BE2C (cell line): ENCODE measurements at places on chromosomes 6 and 20.

DNA sequence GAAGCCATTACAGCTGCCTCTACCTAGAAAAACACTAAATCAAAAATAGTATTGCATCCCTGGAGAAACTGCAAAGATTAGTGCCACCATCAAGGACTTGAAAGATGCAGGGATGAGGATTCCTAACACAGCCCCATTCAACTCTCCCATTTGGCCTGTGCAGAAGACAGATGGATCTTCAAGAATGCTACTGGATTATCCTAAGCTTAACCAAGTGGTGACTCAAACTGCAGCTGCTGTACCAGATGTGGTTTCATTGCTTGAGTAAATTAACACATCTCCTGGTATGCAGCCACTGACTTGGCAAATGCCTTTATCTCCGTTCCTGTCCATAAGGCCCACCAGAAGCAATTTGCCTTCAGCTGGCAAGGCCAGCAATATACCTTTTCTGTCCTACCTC is 117.4 kb downstream of the TBC1D32 start:
- no peak for DNase-seq

GRCh38 chr20:5180933-5181332 is 54.1 kb downstream of the CDS2 start:
- DNase-seq: no peak

DNA sequence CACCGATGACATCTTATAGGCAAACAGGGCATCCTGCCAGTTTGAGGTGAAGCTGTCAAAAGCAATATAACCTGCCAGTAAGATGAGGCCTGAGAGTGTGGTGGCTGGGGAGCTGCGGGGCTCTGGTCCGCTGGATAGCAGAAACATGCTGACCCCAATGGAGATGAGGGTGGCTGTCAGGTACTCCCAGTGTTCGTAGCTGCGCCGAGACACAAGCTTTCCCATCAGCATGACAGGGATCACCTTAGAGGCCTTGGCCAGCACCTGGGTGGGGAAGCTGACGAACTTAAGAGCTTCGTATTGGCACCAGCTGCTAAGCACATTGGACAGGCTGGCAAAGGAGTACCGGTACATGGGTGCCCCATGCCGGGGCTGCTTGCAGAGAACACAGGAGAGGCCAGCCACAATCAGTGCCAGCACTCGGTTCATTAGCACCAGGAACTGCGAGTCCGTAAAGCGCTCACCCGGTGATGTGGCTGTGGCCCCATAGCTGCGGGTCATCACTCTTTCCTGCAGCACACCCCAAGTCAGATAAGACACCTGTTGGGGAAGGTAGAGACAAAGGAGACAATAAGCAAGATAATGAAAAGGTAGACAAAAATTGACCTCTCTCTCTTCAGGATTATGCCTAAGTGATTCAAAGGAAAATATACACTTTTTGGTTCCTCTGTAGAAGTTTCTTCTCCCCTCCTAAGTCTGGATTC is 2.1 kb downstream of the SLC35B2 start:
- peak; percentile 40 for DNase-seq

DNA sequence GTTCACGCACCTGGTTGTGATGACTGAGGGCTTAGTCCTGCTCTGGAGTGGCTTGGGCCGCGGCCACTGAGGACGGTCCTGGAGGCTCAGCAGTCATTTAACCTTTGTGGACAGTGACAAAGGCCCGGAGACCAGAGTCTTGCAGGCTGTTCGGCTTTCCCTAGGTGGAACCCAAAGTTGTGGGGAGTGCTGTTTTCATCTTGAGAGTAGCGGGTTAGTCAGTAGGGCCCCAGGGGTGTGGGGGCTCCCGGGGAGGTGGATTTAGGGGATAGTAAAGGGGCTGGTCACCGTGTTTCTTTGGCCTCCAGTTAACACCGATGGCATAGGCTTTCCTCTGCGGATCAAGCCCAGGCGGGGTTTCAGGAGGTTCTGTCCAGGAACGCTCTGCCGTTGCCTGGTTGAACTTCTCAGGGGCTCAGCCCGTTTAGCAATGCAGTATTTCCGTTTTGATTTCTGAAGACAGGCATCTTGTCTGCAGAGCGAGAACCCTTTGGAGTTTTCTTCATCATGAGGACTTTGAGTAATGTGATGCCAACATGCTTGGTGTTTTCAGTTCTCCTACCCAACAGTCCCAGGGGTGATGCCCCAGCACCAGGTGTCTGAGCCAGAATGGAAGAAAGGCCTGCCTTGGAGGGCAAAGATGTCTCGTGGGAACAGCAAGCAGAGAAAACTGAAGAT is 31.8 kb downstream of the ZNF831 start:
- no peak for DNase-seq

DNA sequence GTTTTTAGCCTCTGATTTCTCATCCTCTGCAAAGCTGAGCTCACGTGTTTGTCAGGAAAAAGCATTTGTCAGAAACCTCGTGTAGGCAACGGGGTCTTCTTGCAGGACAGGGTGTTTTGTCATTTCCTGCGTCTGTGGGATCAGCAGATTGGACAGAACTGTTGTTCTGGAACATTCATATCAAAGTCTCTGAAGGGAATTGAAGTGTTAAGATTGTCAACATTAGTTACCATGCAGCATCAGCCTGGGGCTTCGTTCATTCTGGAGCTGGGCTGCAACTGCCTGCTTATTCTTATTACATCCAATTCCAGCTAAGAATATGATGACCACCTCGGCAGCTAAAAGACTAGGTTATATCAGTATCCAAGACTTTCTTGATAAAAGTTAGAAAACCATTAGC is 71.0 kb upstream of the RALGAPA2 start:
- no peak for DNase-seq

- no peak for DNase-seq
Observed at GRCh38 chr6:87706187-87706966, 4.3 kb upstream of the AKIRIN2 start.

DNA sequence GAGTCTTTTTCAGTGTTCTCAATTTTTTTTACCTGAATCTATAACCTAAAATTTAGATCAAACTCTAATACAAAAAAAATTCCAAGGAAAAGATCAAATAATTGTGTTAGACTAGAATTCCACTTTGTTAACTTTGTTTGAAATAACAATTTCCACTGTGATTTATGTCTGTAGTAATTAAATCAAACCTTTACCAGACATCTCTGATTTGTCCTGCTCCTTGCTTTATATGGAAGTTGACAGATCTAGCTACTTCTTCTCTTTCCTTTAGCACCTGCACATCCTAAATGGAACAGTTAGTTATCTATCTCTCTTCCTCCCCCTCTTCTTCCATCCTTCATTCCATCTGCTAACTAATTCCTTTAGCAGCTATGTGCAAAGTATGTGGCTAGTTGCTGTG is 99.5 kb upstream of the TMEM30A start:
- no peak for DNase-seq

DNA sequence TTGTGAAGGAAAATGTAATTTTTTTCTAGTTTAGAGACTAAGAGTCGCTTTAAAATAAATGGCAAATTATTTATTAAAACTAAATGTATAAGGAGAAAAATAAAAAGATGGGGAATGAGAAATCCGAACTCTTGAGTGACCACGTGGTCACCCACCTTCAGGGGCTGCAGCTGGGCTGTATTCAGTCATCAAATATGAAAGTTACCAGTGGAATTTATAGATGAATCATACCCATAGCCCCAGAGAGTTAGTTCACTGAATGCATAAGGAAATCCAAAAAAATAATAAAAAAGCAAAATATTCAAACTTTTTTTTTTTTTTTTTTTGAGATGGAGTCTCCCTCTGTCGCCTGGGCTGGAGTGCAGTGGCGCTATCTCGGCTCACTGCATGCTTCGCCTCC is 947.7 kb upstream of the ADGRB3 start:
- no peak for DNase-seq

- DNase-seq: no peak
Observed at GRCh38 chr6:169997187-169997929, 245.9 kb downstream of the ERMARD start.

GRCh38 chr20:45779011-45779915 is 12.4 kb downstream of the WFDC3 start:
- DNase-seq: no peak

- DNase-seq: no peak
Observed at GRCh38 chr6:110560239-110561007, 84.0 kb upstream of the SLC22A16 start.

DNA sequence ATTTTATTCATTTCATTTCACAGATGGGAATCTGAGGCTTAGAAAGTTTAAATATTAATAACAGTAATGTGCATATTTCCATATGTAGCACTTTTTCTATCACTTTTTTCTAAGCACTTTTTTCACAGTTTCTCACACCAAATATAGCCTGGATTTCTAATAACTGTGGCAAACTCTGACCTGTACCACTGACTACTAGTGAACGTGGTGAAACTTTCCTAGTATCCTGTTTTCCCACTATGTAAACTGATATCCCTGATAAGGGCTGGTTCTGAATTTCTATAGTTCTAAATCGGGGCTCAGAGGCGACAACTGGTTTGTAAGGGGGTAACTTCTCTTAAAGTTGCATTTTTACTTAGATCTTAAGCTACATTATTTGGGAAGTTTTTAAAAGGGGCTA is 32.6 kb downstream of the MAP7 start:
- DNase-seq: no peak

GRCh38 chr6:19753826-19754225 is 83.3 kb upstream of the ID4 start:
- DNase-seq: no peak

DNA sequence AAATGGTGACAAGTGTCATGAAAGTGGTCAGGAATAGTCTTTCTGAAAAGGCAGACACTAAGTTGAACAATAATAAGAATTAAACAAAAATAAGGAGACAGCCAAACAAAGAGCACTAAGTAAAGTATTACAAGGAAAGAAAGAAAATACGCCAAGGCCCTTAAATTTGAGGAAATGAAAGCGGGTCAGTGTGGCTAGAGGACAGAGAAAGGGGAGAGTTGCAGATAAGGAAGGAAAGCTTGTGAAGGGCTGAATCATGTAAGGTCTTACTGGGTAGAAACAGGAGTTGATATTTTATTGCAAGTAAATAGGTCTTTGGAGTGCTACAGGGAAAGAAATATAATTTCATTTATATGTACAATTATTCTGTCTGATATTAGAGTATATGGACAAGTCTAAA is 732.1 kb downstream of the EPHA7 start:
- DNase-seq: no peak

- peak; percentile 74 for DNase-seq
Observed at GRCh38 chr20:32358883-32359632, 927 bp downstream of the ASXL1 start.

DNA sequence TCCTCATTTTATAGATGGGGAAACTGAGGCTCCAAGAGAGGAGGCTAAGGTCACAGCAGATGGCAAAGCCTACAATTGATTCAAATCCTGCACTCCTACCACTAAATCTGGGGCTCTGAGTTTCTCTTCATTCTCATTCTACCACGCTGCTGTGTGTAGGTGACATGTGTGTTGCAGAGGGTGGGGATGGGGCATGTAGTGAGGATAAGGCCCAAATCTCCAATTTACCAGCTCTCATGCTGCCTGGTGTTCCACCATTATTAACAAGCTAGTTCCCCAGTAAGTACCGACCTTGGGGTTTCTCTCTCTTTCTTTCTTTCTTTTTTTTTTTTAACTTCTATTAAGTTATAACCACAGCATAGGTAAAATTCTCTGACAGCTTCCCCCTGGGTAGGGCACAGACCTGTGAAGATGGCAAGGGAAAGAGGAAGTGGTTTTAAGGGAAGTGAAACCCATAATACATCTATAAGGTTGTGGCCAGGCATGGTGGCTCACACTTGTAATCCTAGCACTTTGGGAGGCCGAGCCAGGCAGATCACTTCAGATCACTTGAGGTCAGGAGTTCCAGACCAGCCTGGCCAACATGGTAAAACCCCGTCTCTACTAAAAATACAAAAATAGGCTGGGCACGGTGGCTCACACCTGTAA is 13.0 kb upstream of the MATN4 start:
- no peak for DNase-seq

GRCh38 chr6:22642254-22642653 is 72.9 kb downstream of the HDGFL1 start:
- DNase-seq: no peak

GRCh38 chr20:15818651-15819071 is 754.6 kb downstream of the KIF16B start:
- DNase-seq: no peak

GRCh38 chr20:43988451-43988850 is 73.8 kb downstream of the TOX2 start:
- no peak for DNase-seq

DNA sequence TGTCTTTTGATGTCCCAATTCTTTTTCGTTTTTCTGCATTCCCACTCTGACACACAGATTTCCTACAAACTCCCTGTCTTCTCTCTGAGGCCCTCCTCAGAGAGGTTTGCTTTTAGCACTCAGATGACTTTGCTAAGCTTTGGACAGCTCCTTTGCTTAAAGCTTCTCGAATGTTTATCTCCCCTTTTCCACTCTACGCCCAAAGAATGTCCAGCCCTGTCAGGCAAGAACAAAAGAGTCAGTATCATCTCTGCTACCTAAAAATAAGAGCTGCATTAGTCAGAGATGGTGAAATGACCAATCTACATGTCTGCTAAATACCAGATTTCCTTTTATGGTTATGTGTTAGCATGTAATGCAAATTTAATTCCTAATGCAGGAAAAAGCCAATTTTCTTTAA is 56.8 kb downstream of the PREP start:
- DNase-seq: no peak

DNA sequence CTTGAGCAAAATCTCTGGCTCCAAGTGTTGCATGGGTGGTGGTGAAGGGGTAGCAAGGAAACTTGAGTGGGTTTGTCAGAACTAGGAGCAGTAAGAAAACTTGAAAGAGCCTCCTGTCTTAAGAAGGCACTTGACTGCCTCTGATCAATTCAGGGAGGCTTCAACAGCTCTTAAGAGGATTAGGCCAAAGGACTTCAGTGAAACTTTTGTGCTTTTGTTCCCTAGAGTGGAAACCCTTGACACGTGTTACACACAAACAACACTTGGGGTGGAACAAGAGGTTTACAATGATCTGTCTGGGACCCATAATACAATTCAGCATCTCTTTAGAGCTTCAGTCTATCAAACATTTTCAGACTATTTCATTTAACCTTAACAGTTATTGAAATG is 80.1 kb upstream of the ARMC2 start:
- no peak for DNase-seq

GRCh38 chr20:8981482-8981881 is 87.4 kb upstream of the PLCB4 start:
- DNase-seq: no peak

DNA sequence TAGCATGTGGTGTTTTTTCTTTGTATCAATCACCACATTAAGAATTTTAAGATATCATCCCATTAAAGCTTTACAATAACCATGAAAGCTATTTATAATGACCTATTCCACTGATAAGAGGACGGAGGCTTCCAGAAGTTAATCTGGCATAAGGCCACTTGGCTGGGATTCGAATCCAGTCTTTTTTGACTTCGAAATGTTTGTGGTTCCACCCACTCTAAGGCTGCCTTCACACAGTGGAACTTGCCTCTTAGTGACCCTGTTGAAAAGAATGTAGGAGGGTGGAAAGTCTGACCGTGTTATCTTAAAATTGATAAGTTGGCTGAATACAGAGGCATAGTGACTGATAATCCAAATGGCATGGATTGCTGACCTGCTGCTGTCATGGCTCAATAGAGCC is 959.7 kb downstream of the KIF16B start:
- DNase-seq: no peak
